K562 (cell line): ENCODE measurements at places on chromosomes 11 and 22.

GRCh38 chr22:45101515-45102227 is 62.1 kb upstream of the NUP50 start:
- peak; percentile 33 for DNase-seq

DNA sequence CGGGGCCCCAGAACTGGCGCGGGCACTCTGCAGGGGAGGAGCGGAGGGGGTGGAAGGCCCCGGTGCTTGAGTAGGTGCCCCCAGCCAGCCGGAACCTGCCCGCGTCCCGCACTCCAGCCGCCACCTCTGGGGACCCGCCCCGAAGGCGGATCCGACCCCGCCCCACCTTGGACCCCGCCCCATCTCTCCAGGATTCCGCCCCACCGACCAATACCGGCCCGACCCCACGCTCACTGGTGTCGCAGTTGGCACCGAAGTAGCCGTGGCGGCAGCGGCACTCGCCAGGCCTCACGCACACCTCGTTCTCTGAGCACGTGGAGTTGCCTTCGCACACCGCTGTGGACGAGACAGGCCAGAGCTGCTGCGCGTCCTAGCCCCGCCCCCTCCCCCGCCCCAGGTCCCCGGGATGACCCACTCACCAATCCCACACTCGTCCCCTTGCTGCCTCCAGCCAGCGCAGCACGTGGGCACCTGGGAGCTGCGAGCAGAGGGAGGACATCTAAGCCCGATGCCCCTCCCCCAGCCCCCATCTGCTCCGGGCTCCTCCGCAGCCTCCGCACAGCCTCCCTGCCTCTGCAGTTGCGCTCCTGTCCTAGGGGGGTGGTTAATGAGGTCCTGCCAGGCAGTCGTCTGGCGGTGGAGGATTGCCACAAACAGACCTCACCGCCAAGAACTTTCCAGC is 6.0 kb downstream of the SCARF2 start:
- DNase-seq: peak; percentile 73

DNA sequence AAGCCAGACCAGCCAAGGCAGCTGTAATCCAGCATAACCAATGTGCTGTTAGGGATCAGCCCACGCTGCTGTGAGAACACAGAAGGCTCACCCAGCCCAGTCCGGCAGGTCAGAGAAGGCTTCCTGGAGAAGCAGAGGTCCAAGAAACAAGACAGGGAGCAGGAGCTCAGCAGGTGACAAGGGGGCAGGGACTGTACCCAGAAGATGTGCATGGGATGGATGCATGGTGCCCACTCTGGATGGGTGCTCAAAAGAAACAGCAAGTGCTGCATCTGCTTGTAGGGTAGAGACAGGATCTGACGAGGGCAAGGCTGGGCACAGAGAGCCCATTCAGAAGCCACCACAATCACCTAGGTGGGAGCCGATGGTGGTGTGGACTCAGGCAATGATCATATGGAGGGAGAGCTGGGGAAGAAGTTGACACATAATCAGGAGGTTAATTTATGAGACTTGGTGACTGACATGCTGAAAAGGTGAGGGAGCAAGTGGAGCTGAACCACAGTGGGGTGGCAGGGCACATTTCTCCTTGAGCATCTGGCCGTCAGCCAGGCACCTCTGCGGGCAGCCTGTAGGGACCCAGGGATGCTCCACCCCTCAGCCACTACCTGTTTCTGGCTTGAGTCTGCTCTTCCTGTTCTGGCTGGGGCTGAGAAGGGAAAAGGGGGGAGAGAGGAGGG is 102.3 kb upstream of the DRD2 start:
- DNase-seq: no peak

GRCh38 chr22:41888627-41889200 is 26.2 kb downstream of the SHISA8 start:
- DNase-seq: no peak
